Ureter (tissue), 1 donor: ENCODE measurements at places on chromosomes 6 and 20. TPM values are rescaled to one million over a fixed set of nuclear protein-coding genes. Genes with fewer than 3 reads are reported as not detected.

Gene BPIFB4
- total RNA-seq: not detected

Gene HECA
- total RNA-seq: 26.1 TPM

Gene SIRPB1
- total RNA-seq: 5.9 TPM

Gene CST5
- total RNA-seq: not detected

Gene SCUBE3
- total RNA-seq: 10.0 TPM

Gene PRRT1
- total RNA-seq: 2.8 TPM

Gene MARCKS
- total RNA-seq: 150 TPM

Gene IL17F
- not detected for total RNA-seq

Gene BANF2
- total RNA-seq: not detected

Gene NPBWR2
- not detected for total RNA-seq

Gene MAS1
- total RNA-seq: not detected

Gene SLCO4A1
- total RNA-seq: 33.2 TPM

Gene HFE
- 14.8 TPM for total RNA-seq

Gene ASIP
- 0.70 TPM for total RNA-seq

Gene STMND1
- total RNA-seq: not detected

Gene RAD21L1
- not detected for total RNA-seq

Gene GHRH
- not detected for total RNA-seq

Gene HMGCLL1
- 0.57 TPM for total RNA-seq

Gene CCN6
- not detected for total RNA-seq

Gene ZSCAN23
- 11.2 TPM for total RNA-seq

Gene FAM83D
- 1.5 TPM for total RNA-seq

Gene PDE7B
- total RNA-seq: 18.4 TPM
